ENCODE measurements at places on chromosomes 16 and 17. TPM values are rescaled to one million over a fixed set of nuclear protein-coding genes. Genes with fewer than 3 reads are reported as not detected.
A peak's percentile ranks its signal among the peaks of the same experiment; 100 is the strongest.

GRCh38 chr17:21458054-21458453 is 81.9 kb downstream of the KCNJ12 start:
- DNase-seq, result no peak

DNA sequence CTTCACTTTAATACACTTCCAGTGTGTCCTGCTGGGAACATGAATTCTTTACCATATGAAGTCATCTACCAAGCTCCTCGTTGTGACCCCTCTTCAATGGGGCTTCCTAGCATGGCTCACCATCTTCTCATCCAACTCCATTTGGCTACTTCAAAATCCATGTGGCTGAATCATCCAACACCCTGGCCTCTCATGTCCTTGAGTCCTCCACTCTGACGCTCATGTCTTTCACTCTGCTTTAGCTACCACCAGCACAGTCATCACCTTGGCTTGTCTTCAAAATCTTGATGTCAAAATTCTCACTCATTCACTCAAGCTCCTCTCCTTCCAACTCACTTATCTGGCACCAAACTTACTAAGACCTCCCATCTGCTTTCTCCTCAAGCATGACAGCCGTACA is 35.8 kb downstream of the AMFR start:
- no peak for DNase-seq

- no peak for DNase-seq
Measured at GRCh38 chr16:72530434-72530833, 358.5 kb upstream of the PMFBP1 start.

- DNase-seq, result no peak
Measured at GRCh38 chr16:61128545-61129323, 907.5 kb downstream of the CDH8 start.

- DNase-seq, result no peak
Measured at GRCh38 chr17:77143306-77143705, 2.5 kb downstream of the SEC14L1 start.

DNA sequence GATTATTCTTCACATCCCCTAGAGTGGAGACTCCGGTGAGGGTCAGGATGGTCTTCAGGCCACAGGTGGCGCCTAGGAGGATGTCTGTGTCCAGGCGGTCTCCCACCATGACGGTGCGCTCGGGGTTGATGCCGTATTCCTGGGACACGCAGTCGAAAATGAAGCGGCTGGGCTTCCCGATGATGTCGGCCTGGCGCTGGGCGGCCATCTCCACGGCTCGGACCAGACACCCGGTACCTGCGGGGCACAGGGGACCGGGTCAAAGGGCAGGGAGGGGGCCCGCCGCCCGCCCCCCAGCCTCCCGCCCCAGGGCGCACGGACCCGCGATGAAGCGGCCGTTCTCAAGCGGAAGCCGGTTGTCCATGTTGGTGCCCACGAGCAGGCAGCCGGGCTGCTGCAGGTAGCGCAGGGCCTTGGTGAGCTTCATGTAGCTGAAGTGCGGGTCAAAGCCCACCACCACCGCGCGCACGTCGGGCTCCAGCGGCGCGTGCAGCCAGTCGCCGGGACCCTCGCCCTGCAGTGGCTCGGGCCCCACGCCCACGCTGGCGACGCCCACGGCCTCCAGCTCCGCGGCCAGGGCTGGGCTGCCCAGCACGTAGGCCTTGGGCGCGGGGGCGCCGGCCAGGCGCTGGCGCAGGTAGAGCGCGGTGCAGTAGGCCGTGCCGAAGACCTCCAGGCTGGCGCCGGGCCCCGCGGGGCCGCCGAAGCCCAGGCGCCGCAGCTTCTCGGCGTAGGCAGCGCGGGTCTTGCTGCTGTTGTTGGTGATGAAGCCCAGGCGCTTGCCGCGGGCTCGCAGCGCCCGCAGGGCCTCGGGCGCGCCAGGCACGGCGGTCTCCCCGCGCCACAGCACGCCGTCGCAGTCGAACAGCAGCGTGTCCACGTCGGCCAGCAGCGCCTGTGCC is 572 bp downstream of the PGP start:
- DNase-seq, result no peak

GRCh38 chr17:56351675-56352074 is 198.4 kb downstream of the ANKFN1 start:
- DNase-seq, result no peak

GRCh38 chr16:68374246-68374805 is 63.5 kb downstream of the PRMT7 start:
- DNase-seq, result no peak

- no peak for DNase-seq
Measured at GRCh38 chr16:3946604-3947180, 66.2 kb upstream of the CREBBP start.

GRCh38 chr16:16073891-16074881 is 124.8 kb downstream of the ABCC1 start:
- peak; percentile 82 for DNase-seq

DNA sequence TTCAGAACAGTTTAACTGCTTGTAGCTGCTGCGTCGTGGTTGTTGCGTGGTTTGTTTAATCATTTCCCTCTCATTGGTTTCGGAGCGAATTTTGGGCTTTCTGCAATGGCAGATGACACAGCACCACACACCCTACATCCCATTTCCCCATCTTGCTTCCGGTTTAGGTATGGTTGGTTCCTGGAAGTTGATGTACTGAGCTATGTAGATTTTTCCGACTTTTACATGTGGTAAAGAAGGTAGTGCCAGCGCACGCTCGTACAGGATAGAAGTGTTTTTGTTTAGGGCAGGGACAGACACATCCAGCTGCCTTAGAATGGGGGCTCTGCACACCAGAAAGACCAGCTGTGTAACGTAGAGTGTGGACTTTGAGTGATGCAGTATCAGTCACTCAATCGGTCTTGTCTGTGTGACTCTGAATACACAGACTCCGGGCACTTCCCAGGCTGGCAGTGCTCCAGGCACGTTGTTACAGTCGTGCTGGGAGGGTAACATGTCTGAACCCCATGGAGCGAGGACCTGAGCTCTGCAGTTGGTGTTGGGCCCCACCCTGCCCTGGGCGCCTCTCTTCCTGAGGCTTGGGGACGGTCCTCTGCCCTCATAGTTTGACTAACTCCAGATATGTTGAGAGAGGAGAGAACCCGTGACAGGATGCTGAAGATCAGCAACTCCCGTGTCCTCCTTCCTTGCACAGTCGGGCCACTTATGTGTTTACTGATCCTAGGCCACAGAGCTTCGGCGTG is 172.0 kb upstream of the CHMP6 start:
- no peak for DNase-seq

GRCh38 chr16:86414991-86415740 is 95.2 kb upstream of the FOXF1 start:
- DNase-seq, result no peak

- no peak for DNase-seq
Measured at GRCh38 chr17:81026266-81027036, 8.5 kb upstream of the BAIAP2 start.

DNA sequence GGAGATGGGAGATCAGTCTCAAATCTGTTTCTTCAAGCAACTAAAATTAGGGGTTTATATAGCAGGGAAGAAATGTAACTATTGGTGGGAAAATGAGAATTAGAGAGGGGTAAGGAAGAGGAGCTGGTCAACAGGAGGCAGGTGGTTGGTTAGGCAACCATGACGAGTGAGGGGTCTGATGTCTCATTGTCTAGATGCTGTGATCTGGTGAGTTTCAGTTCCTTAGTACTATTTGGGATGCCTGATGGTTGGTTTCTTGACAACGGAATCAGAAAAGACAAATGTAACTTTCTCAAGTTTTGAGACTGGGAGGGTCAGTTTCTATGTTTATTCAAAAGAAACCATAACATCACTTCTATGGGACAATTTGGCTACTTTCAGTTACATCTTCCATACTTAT is 415.3 kb upstream of the C16orf82 start:
- DNase-seq, result no peak

GRCh38 chr17:42345396-42346073 is 42.7 kb downstream of the STAT3 start:
- DNase-seq, result no peak

DNA sequence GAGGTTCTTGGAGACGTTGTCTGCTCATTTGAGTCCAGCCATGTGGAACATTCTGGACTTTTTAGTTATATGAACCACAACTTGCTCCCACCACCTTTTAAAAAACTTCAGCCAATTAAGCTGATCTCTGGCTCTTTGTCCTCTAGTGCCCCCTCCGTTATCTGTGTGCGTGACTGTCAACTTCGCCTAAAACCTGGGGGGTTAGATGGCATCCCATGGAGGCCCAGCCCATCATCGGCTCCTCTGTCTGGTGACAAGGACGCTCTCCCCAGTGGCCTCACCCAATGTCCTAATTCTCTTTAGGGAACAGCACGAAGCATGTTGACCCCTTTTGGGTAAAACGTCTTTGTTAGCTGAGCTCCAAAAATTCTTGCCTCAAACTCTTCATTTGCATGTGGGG is 341.0 kb upstream of the TNRC6C start:
- DNase-seq, result no peak

DNA sequence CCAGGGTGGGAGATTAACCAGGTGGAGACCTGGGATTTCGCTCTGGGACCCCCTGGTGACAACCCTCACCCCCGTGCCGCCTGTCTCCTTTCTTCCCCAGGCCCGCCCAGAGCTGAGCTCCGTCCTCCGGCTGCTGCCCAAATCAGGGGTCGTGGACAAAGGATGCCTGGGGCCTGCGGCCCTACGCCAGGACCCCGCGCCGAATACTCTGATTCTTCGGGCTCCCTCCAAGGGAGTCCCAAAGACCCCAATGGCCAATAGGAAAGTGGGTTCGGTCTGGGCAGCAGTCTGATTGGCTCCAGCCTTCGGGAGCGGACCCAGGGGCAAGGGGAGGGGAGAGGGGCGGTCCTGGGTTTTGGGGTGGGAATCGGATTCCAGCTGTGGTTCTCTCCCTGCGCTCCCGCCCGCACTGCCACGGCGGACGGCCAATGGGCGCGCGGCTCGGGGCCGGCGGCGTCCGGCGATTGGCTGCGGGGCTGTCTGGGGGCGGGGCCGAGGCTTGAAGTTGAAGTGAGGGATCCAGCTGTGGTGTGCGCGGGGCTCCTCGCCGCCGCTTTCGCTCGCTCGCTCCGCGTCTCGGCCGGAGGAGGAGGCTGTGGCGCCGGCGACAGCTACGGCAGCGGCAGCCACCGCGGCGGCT is at the start of gene CACNA1G:
CACNA1G (plus strand) TSS at position 531 of the 640 bp plus-strand sequence. CDS start 745 bp downstream, outside the sequence.
- peak; percentile 97 for DNase-seq

- no peak for DNase-seq
Measured at GRCh38 chr16:85185303-85186100, 73.2 kb upstream of the CIBAR2 start.

- no peak for DNase-seq
Measured at GRCh38 chr17:41278176-41278955, 2.9 kb downstream of the KRTAP9-7 start.

GRCh38 chr17:21389394-21389793 is 13.2 kb downstream of the KCNJ12 start:
- DNase-seq, result no peak

DNA sequence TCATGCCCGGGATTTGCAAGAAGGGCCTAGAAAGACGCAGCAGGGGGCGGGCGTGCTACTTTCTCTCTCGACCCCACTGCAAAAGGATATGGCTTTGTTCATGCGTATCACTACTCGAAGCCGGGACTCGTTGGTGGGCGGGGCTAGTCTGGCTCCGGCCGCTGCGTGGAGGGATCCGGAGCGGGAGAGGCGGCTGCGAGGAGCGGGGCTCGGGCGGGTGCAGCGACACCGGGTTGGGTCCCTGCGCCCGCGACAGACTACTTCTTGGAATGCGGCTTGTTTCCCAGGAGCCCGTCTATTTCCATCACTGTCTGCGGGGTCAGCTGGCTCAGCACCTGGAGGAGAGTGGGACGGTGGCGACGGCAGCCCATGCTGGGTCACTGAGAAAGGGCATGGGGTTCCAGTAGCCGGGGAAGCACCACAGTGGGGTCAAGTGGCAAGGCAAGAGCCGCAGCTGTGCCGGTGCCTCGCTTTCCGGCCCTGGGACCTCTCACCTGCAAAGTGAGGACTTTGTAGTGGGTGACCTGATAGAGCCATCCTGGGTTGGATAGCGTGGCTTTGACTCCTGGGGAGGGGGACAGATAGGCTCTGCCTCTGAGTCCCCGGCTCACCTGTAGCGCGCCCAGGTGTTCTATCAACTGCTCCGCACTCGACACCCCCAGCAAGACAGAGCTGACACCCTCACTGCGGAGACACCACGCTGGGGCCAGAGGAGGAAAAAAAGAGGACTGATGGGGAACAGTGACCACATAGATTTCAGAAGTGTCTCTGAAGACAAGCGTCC is 6.6 kb downstream of the KCNAB3 start:
- DNase-seq, result peak; percentile 89

GRCh38 chr16:53817812-53818550 is 114.0 kb downstream of the FTO start:
- DNase-seq, result no peak

DNA sequence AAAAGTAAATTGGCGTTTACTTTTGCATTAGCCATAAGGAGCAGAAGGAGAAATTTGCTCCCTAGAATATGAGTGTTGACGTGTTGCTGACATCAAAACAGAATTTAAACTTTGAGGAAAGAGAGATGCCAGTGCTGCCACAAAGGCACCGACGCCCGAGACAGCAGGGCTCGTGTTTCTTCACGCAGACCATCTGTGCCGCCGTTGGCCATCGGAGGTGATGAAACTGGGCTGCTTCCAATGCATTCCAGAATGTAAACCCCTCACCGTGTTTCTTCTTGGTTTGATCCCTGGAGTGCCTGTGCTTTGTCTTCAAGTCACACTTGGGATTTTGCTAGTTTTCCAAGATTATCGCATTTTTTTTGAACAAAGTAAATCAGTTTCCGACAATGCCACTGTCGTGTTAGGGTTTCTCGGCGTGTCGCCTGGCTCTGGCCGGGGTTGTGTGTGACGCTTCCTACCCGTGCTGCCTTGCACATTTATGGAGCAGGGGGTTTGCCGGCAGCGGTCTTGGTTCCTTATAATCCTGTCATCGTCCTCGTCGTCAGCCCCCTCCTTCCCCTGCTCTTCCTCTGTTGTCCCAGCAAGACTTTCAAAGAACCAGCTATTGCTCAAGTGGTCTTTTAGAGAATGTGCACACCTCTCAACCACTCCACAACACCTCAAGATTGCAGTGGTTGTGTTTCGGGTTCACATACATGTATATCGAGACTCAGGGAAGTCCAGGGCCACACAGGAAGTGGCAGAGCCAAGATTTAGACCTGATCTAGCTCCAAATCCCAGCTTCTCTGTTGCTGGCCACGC is 103.9 kb downstream of the METRNL start:
- no peak for DNase-seq

DNA sequence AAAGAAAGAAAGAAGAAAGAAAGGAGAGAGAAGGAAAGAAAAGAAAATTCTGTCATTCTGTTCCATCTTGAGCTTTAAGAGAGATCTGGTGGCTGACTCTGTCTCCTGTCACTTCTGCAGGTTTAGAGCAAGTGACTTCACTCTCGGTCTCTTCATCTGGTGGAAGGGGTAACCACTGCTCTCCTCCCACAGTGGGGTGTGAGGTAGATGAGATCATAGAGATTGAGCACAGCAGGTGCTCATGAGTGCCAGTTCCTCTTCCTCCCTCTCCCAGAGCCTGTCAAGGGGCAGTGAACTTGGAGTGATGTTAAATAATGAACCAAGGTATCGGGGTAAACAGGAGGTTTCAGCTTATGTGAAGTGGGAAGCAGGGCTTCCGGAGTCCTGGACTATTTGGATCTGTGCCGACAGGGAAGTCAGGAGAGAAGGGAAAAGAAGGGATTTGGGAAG is 47.7 kb downstream of the BEAN1 start:
- DNase-seq, result no peak

Gene CYB5B
- 97.5 TPM for total RNA-seq

Gene ZNF597
- total RNA-seq, result 6.0 TPM

Gene OR1A1
- 5.5 TPM for total RNA-seq

Gene FBXL20
- 29.9 TPM for total RNA-seq

Gene PDILT
- not detected for total RNA-seq

Gene PYDC1
- total RNA-seq, result not detected

Gene RGS9
- total RNA-seq, result 20.0 TPM
